ENCODE measurements at places on chromosomes 2 and 18.

DNA sequence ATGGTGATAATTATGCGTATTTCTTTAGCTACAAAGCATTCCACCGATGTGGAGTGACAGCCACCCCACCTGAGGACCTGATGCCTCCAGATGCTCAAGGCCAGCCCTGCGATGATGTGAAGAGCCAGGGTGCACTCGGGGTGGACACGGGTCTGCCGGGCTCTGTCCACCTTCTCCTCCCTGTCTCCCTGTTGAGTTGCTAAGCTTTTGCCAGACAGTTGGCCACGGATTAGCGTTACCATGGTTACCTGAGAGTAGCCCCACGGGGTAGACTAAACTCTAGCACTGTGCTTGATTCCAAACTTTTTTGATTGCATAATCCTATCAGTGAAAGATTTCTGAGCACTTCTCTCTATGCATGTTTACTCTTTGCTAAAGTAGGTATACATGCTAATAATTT is 86.2 kb downstream of the SMIM21 start:
- no peak for DNase-seq

DNA sequence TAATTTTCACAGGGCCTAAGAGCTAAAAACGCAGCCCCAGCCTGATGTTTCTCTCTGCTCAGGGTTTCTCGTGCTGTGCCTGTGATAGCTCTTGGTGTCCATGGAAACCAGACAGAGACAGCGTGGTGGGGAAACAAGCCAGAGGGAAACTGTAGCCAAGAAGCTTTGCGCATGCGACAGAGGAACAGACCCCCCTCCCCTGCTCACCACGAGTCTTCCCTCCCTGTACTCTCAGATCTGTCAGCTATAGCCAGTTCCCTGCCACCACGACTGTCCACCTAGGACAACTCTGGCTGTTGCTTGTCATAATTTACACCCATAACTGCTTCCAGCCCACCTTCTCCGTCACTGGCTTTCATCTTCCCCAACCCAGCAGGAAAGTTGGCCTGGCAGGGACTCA is 13.2 kb upstream of the DNAJC27 start:
- DNase-seq = no peak

DNA sequence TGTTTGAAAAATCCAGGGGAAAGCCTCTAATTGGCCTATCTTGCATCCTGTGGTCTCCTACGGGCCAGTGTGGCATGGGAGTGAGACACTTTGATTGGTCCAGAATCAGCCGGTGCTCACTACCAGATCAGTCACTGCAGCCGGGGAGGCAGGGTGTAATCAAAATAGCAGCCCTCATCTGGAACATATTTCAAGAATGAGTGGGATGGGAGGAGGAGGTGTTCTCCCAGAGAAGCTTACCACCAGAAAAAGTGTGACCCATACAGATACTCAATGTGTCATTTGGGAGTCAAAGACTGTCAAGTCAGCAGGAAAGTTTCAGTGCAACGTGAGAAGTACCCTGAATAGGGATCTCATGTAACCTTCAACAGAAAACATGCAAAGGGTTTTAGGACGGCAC is 393.9 kb upstream of the SLC14A2 start:
- DNase-seq = no peak

- no peak for DNase-seq
Measured at GRCh38 chr2:18045230-18045629, 166.8 kb downstream of the KCNS3 start.

DNA sequence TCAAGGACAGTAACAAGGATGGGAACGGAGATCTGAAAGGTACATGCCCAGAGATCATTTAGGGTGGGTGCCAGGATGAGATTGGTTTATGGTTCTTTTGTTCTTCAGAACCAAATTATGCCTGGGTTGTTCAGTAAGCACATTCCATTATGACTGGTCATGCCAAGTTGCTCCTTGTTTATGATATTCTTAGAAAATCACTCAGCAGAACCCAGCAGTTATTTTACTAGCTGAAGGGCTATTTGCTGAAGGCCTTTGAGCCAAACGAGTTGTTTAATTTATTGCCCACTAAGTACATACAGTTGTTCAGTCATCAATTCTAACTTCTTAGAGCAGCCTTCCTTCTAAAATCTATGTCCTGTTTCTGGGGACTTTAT is 635 bp downstream of the SLC3A1 start:
- no peak for DNase-seq

GRCh38 chr18:49137093-49137492 is 186.3 kb upstream of the SMAD7 start:
- DNase-seq = no peak

DNA sequence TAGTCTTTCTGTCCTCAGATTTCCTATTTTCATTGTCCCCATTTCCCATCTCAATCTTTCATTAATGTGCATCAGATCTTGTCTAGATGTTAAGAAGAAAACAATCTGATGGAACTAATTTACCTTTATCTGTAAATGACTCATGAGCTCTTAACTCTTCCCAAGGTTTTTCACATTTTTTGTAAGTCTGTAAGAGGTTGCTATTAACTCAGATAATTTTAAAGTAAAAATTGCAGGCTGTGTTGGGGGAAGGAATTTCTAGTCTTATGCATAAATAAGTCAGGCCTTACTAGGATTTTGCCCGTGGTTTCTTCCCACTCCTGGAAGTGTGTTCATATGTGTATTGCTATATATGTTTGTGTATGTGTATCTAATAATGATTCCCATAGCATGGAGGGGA is 4.3 kb downstream of the NAB1 start:
- no peak for DNase-seq

DNA sequence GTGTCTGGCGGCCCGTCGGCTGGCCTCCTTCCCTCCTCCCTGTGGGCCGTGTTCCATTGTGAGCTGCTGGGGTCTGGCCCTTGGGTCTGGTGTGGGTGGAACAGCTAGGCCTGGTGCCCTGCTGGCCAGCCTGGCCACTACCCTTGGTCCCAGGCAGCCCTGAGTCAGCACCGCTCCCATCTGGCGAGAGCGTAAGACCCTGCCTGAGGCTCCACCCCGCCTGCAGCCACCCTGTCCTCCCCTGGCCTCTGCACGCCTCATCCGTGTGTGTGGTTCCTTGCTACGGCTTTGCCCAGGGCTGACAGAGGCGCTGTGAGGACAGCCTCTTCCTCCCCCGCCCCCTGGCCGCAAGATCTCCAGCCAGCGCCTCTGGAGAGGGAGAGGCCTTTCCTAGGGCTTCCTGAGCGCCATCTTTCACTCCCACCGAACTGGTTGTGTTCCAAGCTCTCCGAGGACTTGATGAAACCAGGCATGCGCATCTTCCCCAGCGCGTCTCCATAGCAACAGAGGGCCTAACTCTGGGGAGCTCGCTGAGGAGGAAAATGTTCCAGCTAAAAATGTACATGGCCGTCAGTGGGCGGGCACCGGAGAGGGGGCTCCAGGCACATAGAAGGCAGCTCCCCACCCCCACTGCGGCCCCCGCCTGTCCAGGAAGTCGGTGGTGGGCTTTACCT is 83.0 kb downstream of the STPG4 start:
- DNase-seq = no peak

DNA sequence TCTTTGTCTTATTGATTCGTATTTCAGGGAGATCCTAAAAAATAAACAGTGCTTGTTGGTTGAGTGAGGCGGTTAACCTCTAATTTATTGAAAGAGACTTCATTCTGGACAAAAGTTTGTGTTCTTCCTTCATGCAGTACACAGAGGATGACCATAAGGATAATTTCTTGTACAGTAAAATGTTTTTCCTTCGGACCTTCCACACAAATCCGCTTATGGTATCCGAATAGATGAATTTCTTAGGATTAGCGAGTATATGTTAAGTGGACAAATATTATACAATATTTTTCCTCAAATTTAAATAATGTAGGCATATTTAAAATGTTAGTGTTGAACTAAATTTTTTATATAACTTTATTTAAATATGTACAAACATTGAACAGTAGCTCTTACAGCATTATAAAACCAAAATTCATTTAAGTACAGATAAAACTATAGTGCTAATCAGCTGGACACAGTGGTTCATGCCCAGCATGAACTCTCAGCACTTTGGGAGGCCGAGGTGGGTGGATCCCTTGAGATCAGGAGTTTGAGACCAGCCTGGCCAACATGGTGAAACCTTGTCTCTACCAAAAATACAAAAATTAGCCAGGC is 84.4 kb downstream of the LPIN1 start:
- no peak for DNase-seq

- no peak for DNase-seq
Measured at GRCh38 chr18:77105680-77106079, 26.9 kb downstream of the MBP start.

DNA sequence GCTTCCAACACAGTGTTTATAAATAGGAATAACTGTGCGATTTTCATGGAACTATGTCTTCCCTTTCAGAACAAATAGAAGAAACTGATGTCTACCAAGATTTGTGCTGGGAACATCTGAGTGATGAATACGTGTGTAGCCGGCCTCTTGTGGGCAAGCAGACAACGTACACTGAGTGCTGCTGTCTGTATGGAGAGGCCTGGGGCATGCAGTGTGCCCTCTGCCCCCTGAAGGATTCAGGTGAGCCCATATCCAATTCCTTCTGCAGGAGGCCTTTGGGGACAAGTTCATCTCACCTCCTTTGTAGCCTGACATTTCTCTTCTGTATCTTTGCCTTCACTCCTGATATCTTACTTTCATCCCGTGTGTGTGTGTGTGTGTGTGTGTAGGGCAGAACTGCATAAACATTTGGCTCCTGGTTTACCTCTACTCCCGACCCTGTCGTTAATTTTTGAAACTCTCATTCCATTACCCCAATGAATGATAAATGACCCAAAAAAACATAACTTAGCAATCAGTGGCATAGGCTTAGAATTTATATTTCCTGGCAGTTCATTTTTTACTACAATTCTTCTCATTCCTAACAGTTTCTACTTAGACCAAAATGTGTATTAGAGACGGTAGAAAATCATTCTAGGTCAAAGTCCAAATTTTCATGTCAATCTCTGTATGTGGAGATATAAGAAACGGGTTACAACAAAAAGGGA is 111.0 kb upstream of the RASGRP3 start:
- no peak for DNase-seq

DNA sequence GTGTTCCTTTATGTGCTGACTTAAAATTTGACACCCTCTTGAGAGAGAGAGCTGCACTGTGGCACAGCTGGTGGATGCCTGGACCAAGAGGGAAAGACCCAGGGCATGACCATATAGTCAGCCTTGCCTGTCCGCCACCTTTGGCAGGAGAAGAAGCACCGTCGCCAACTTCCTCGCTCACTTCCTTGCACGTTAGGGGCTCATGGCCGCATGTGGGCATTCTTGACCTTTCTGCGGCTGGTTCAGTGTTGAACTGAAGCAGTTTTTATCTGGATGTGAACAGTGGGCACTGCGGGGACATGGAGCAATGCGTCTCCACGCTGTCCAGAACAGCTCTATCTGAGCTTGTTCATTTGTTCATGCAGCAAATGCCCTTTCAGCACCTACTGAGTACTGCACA is 66.9 kb downstream of the TRAPPC12 start:
- no peak for DNase-seq

- DNase-seq = no peak
Measured at GRCh38 chr2:217160103-217160743, 300.4 kb upstream of the TNP1 start.

DNA sequence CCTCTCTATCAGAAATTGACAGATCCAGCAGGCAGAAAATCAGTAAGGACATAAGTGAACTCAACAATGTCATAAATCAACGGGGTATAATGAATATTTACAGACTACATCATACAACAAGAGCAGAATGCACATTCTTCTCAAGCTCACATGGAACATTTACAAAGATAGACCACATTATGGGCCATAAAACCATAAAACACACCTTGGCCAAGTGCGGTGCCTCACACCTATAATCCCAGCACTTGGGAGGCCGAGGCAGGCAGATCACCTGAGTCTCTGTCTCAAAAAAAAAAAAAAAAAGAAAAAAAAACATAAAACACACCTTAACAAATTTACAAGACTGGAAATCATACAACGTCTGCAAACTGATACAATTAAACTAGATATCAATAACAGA is 36.7 kb downstream of the FBXO15 start:
- no peak for DNase-seq

- no peak for DNase-seq
Measured at GRCh38 chr2:16285813-16286510, 345.6 kb downstream of the MYCN start.

- DNase-seq = no peak
Measured at GRCh38 chr2:100588071-100588786, 25.4 kb downstream of the PDCL3 start.

- no peak for DNase-seq
Measured at GRCh38 chr2:64860276-64860885, 128.8 kb upstream of the SLC1A4 start.

- DNase-seq = no peak
Measured at GRCh38 chr18:13280070-13280795, 61.7 kb downstream of the LDLRAD4 start.

DNA sequence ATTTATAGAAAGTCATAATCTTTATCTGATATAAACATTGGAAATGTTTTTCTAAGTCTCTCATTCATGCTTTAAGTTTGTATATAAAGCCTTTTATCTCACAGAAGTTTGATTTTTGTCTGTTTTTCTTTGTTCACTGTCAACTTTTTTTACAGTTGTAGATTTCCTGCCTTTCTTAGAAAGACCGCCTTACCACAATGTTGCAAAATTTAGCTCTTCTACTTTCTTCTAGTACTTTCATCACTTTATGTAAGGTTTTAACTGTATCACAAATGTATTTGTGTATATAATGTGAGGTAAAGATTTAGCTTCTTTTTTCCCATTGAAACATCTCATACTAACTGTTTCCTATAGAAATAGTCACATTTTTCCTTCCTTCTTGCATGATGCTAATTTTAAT is 136.1 kb downstream of the DNAH6 start:
- DNase-seq = no peak

DNA sequence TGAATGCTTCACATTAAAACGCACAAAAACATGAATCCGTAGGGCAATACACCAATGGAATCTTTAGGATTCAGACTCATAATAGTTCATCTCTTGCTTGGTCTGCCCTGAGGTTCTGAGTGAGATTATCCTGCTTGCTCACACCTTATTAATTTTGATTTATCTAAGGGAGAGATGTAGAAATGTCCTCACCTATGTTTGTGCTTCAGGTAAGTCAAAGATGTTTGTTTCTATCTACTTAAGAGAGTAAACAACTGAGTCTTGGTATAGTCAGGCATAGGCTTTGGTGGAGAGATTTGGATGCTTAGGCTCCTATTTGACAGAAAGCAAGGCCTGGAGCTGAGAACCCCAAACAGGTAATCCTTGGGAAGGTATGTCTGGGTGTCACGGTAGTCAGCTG is 231.0 kb upstream of the TNP1 start:
- DNase-seq = no peak

DNA sequence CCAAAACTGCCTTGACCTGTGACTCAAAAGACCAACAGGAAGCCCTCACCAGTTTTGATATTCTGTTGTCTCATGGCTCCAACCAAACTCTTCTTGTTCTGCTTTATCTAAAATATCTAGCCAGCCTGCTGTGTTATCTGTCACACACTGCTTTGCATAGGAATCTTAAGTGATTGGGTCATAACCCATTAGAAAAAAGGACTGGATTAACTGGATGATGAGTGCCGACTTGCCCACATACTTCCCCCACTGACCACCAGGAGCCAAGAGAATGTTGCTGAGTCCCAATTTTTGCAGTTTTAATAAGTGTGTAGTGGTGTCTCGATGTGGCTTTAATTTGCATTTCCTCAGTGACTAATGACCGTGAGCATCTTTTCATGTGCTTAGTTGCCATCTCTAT is 6.5 kb downstream of the MOGAT1 start:
- no peak for DNase-seq

Measured in cortex of kidney (tissue), 1 donor.